ENCODE measurements at places on chromosomes 2 and 18.

DNA sequence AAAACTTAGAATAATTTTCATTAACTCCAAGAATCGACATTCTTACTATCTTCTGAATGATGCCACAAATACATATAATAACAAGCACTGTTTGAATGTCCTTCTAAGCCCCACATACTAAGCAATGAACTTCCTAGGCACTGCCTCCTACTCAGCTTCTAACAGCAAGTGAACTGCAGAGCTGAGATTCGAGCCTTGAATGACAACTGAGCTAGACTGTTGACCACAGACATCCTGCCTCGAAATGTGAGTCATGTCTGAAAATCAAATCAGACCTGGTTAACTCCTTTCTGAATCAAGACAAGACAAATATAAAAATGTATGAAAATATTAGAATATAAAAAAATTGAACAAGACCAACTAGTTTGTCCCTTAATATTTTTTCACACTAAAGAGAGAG lies 108.1 kb downstream of the MYT1L start:
- no peak for DNase-seq

DNA sequence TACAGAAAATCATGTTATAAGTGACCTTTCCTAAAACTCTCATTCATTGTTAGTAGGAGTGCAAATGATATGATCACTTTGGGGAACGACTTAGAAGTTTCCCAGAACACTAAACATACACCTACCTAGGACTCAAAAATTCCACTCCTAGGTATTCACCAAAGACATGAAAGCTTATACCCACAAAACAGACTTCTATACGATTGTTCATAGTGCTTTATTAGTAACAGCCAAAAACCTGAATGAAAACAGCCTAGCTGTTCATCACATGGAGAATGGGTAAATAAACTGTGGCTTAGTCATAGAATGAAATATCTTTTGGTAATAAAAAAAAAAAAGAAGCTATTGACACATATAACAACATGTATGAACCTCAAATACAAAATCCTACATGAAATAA lies 8.8 kb downstream of the NOL10 start:
- no peak for DNase-seq

- DNase-seq, result no peak
Observed at GRCh38 chr2:113898081-113898480, 8.2 kb downstream of the ACTR3 start.

DNA sequence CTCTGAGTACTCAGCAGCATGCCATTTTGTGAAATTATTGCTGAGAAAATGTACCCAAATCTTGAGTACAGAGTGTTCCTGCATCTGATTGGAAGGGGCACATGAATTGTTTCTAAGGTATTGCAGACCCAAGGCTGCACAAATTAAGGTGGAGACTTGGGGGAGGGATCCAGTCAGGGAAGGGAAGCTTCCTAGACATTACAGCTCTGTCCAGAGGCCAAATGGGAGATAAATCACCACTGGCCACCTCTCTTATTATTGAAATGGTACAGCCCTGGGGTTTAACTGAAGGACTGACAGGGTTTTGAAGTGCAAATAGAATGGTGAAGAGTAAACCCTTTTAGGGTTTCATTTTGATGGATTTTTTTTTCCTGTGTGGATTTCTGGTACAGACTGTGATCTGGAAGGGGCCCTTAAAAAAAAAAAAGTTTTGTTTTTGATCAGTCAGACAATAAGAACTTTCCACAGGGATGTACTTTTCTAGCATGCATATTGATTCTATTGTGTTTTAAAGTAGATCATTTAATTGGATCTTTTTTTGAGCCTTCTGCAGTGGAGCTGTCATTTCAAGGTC lies 119.4 kb downstream of the GREB1L start:
- no peak for DNase-seq

GRCh38 chr18:51251625-51252024 lies 54.1 kb upstream of the MEX3C start:
- no peak for DNase-seq

DNA sequence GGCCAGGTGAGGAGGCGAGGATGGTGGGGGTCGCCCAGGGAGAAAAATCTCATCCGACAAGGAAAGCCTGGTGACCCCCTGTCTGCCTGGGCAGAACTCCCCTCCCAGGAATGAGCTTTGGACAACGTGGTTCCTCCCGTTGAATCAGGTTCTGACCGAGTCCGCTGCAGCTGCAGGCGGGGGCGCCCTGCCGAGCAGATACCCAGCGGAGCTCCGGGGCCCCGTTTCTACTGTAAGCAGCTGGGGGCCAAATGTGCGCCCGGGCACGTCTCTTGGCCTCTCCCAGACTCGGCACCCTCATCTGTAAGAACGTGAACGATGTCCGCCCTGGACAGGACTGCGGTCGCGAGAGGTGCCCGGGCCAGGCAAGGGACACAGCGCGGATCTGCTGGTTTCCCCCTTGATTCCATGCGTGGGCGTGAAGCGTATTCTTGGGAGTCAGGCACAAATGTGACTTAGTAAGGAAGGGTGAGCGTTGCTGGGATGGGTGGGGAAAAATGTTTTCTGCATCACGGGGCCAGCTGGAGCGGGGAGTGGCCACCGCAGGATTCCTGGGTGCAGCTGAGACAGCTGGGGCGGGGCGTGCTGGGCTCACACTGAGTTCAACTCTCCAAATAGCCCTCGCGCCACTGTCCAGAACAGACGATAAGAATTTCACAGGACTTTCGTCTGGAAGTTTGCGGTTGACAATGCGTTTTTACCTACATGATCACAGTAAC lies 20.2 kb upstream of the TUBB6 start:
- DNase-seq, result no peak

GRCh38 chr2:172097557-172098131 lies 5.1 kb downstream of the DLX2 start:
- no peak for DNase-seq

DNA sequence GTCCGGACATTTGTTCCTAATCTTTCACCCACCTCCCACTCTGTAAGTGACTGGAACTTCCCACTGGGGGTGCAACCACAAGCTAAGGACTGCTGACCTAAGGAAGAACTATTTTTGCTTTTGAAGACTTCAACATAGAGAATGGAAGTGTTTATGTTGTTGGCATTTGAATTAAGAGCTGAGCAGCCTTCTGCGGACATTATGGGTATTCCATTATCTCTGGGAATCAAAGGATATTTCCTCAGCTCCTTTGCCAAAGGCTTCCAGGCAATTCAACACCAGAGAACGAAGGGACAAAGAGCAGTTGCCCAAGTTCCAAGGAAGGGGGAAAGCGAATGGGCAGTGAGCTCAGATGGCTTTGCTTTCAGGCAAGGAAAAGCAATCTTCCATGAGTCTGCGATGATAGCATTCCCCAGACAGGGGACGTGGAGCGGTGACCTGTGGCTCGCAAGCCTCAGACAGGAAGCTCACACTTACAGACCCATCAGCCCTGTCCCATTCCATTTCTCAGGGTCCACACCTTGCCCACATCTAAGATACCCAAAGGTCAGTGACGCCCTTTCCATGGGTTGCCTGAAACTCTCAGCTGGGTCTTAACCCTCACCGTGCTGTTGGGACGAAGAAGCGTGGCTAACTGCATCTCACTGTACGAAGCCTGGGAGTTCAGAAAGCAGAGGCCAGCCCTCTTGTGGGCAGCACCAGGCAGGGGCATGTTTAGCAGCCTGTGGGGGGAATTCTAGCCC lies 116.8 kb downstream of the COPS8 start:
- DNase-seq, result no peak

DNA sequence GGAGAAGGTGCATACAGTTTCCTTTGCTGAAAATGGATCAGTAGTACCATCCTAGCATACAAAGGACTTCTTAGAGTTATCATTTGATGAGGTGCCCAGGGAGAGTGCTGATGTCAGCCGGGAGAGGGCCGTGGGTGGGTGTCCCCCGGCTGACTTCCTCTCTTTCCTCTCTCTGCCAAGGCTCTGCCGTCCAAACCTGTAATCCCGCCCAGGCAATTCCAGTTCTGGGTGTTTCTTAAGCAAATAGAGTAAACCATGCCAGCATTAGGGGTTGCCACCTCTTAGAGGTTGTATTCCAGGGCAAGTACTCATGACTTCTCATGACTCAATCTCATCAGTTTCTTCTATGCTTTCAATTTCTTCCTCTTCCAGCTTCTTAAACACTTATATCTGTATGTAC lies 117.2 kb downstream of the GATA6 start:
- no peak for DNase-seq

- DNase-seq, result peak; percentile 29
Observed at GRCh38 chr2:232871418-232871834, 1.4 kb downstream of the SNORC start.

DNA sequence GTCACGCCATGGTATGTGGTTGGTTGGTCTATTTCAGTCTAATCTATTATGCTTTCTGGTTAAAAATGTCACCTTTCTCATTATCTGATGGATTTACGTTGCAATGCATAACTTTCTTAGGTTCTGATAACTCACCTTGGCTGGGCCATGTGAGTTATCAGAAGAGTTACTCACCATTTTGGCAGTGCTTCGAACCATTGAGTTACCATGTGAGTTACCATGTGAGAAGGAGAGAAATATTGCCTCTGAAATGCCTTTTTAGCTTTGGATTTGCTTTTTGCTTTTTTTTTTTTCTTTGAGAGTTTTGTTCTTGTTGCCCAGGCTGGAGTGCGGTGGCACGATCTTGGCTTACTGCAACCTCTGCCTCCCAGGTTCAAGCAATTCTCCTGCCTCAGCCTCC lies 1.6 kb downstream of the SMARCAL1 start:
- DNase-seq, result no peak

GRCh38 chr2:177622521-177622920 lies 229.9 kb downstream of the AGPS start:
- no peak for DNase-seq

GRCh38 chr2:177489719-177490301 lies 97.2 kb downstream of the AGPS start:
- DNase-seq, result peak; percentile 38

GRCh38 chr2:3142210-3142609 lies 235.4 kb downstream of the EIPR1 start:
- DNase-seq, result no peak

DNA sequence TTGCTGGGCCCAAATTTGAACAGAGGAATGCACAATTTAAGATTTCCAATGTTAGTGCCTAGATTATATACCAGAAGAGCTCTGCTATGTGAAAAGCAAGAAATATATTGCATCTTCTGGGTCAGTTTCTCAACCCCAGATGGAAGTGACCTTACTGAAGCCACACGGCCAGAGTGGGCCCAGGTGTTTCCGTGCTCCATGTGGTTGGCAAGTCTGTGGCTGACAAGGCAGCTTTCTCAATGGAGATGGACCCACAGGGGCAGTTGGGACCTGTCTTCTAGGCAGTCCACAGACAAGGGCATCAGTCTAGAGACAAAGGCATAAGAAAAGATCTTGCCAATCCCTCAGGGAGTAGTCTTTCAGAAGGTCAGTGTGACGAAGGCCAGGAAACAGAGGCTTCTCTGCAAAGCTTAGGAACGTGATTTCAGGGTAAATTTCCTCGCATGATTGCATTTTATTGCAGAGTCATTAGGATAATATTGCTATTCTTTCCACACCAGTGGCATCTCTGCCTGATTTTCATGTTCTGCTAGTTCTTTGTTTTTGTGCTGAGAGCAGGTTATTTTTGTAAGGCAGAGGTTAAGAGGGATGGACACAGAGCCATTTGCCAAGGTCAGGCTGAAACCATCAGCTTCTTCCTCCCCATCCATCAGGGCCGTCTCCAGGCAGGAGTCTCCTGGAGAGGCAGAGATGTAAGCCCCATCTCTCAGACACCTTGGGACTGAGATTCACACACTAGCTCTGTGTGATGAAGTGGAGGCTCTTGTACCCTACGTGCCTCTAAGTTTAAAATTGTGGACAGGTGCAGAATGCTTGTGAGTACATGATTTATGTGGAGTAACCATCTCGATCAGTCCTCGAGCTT lies 202.1 kb downstream of the ANKRD30B start:
- DNase-seq, result no peak

GRCh38 chr2:144937910-144938709 lies 418.2 kb upstream of the ZEB2 start:
- peak; percentile 26 for DNase-seq

DNA sequence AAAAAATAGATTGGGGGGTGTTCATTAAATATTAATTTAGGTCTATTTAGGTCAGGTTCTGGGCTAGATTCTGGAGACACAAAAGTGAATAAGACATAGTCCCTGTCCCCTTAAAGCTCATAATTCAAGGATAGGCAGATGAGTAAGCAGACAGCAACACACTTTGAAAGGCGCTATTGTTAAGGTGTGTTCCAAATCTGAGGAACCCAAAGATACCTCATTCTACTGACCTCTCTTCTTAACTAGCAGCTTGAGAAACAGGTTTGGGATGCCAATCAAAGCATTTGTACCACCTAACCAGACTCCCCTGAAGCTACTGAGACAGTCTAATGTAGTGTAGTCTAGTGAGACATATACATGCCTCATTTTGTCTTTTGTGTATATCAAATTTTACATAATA lies 34.8 kb downstream of the SEMA4F start:
- no peak for DNase-seq

DNA sequence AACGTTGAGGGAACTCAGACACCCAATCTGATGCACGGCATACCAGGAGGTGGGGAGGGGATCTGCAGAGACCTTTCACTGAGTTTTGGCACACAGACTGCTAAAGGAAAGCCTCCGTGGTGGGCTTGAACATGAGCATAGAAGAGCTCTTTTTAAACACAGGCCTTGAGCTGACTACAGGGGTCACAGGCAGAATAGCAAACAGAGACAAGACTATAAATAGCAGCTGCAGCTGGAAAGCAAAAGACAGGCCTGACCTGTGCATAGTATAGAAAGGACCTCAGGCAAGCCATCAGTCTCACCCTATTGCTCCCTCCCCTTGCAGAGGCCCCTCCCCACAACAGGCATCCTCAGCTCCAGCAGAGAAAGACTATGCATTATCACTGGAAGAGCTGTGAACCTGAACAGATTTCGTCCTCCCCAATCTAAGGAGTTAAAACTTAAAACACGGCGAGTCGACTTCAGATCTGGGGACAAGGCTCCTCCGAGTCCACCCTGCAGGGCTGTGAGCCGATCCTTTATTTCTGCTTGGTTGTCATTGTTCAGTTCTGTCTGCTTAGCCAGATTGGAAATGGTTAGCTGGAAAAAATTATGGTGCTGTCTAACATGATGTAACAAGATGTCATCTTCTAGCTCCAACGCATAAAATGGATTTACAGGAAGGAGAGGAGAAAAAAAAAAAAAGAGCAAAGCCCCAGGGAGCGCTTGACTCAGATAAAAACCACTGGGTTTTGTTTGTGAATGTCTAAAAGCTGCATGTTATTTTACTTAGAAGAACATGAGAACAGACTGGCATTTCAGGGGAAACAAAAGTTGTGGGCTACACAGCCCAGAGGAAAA lies 25.2 kb upstream of the LCLAT1 start:
- no peak for DNase-seq

DNA sequence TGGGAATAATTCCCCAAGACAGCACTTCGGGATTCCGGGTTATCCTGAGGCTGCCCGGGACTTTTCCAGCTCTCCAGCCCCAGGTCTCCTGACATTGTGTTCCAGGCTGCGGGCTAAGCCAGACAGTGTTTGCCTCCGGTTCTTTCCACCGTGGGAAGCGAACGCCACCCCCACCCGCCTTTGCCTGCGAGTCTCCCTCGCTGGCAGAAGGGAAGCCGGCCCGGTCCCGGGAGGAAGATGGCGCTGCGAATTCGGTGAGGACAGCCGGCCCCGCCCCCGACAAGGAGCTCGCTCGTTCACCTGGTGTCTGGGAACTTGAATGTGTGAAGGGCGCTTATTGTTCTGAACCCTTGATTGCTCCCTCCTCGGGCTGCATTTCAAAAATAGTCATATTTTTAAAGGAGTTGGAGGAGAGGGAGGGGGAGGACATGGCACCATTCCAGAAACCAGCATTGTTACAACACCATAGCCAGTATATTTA lies 2.9 kb downstream of the LRATD1 start:
- DNase-seq, result peak; percentile 20

GRCh38 chr2:102141011-102141943 lies 1.3 kb upstream of the IL1R1 start:
- no peak for DNase-seq

GRCh38 chr2:34785206-34785785 lies 1186.2 kb upstream of the FAM98A start:
- DNase-seq, result no peak
